ENCODE measurements at places on chromosomes 13 and 19.

GRCh38 chr13:41650706-41651105, 193.4 kb downstream of the RGCC start:
- DNase-seq = no peak

DNA sequence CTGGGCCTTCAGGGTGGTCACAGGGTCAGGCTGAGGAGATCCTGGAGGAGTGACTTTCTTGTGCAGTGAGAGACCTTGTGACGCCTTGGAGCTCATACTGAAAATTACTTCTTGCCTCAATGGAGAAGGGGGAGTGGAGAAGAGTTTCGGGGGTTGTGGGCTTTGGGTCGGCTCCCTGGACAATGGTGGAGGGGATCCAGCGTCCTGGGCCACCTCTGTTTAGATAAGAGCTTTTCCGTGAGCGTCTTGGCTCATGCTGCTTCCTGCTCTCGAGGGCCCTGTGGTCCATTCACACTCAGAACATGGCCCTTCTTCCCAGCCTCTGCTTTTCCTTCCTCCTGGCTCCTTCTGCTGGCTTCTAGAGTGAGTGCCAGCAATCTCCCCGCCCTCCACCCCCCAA, 81.9 kb downstream of the FLT1 start:
- no peak for DNase-seq

GRCh38 chr13:78709028-78709427, 50.1 kb upstream of the OBI1 start:
- DNase-seq = no peak

DNA sequence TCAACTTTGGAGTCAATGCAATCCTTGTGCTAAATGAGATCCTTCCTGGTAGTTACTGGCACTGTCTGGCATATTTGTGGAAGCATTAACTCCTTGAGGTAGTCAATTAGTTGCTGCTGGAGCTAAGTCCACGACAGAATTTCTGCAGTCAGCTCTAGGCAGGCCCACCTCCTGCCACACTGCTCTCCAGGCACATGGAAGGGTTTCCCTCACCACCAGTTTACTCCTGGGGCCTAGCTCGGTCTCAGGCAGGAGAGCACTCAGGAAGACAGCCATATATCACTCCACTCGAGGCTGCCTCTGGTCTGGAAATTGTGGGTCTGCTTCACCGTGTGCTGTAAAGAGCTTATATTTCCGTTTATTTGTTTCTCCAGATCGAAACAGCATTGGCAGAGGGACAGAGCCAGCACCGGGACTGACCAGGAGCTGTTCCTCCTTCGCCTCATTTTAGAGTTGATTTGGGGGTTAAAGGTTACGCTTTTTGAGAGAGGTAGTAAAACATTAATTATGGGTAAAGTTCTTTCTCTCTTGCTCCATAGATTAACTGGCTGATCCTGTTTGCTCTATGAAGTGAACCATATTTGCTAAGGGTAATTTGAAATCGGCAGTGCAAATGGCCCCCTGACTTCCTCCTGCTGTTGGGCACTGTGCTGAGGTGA, 20.6 kb upstream of the GTF3A start:
- no peak for DNase-seq

GRCh38 chr13:23915308-23915707, 18.0 kb upstream of the C1QTNF9B start:
- DNase-seq = no peak

GRCh38 chr13:49020940-49021553, 45.3 kb downstream of the FNDC3A start:
- DNase-seq = no peak

GRCh38 chr13:99982036-99982730, 599 bp downstream of the ZIC2 start:
- DNase-seq = peak; percentile 66

DNA sequence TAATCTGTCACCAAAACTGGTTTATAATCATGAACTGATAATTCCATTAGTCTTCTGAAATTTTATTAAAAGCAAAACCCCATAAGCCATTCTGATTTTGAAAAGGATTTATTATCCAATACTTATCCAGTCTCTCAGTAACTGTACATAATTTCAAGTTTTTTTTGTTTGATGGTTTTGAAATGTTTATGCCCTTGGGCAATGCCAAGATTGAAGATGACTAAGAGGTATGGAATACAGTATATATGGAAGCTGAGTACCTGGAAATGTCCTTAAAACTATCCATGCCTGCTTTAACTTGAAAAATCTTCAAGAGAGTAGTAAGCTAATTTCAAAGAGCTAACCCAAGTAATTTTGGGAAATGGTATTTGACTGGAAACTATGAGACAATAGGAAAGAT, 1.8 kb upstream of the NEK5 start:
- DNase-seq = no peak

DNA sequence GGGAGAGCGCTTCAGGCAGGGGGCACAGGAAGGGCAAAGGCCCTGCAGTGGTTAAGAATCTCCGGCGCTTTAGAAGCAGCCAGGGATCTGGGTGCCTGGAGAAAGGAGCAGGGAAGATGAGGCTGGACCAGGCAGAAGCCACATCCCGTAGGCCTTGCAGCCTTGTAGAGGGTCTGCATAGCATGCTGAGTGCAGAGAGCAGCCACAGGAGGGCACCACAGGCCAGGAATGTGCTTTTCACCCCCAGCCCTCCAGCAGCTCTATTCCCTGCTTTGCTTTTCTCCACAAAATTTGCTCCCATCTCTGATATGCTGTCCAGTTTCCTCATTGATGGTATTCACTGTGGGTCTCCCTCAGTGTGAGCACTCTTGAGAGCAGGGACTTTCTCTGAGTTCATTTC, 5.7 kb downstream of the WDR62 start:
- DNase-seq = peak; percentile 82

DNA sequence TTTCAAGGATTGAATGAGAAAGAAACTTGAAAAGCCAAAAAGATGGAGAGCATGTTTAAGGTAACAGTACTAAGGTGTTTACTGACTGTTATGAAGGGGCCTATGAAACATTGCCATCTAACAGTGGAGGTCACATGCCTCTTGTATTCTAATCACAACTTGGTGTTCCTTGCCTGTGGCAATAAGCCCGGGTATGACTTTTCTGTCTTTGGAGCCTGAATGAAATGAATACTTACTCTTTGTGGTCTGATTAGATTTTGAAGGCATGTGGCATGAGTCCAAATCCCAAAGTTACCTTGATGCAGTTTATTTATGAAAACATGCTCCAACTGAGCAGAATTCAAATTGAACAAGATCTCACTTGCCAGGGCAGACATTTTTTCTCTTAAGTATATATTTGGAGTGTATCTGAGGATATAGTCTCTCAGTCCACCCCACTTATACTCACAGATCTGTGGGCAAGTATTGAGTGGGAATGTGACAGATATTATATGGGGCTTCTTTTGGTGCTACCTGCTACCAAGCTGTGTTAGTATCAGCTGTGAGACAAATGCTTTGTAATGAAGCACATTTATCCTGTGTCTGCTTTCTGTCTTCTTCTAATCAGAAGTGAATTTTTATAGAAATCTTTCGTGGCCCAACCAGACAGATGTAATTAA, 67.5 kb downstream of the B3GLCT start:
- no peak for DNase-seq

- DNase-seq = peak; percentile 61
Observed at GRCh38 chr13:57632276-57633140, 964 bp downstream of the PCDH17 start.

- no peak for DNase-seq
Observed at GRCh38 chr19:42466521-42467182, 23.9 kb upstream of the CXCL17 start.

GRCh38 chr13:21616880-21617279, 12.9 kb upstream of the MICU2 start:
- DNase-seq = no peak

- no peak for DNase-seq
Observed at GRCh38 chr13:28268800-28269223, 130.5 kb downstream of the PAN3 start.

DNA sequence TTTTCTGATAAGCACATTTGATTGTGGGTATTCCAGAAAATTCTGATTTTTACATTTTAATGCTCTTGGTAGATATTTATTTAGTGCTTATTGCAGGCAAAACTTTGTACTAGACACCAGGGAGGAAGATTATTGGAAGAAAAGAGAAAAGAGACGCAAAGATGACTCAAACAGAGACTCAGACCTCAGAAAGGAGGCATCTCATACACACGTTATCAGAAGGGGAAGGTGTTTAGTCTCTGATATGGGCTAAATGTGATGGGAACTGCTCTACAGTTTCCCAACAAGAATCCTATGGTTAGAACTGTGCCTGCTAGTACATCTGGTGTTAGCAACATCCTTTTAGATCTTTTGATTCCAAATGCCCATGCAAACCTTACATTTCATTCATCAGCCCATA, 245.6 kb downstream of the KLF5 start:
- DNase-seq = no peak

- no peak for DNase-seq
Observed at GRCh38 chr13:23202383-23202782, 21.6 kb downstream of the SGCG start.

DNA sequence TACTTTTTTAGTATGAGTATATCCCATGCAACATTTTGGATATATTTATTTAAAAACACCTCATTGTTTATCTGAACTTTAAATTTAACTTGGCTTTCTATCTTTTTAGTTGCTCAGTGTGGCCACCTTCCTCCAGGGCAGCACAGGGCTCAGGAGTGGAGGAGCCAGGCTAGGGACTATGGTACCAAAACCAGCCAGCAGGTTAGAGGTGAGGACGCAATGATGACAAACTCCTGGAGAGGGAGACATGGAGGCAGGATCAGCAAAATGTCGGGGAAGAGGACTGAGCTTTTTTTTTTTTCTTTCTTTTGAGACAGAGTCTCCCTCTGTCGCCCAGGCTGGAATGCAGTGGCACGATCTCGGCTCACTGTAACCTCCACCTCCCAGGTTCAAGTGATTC, 29.6 kb upstream of the CALM3 start:
- DNase-seq = peak; percentile 27

- DNase-seq = no peak
Observed at GRCh38 chr19:35355791-35356460, 2.3 kb upstream of the FFAR3 start.

- DNase-seq = no peak
Observed at GRCh38 chr19:32407004-32407992, 1.7 kb downstream of the DPY19L3 start.

- no peak for DNase-seq
Observed at GRCh38 chr19:11092181-11092538, 2.9 kb downstream of the LDLR start.

DNA sequence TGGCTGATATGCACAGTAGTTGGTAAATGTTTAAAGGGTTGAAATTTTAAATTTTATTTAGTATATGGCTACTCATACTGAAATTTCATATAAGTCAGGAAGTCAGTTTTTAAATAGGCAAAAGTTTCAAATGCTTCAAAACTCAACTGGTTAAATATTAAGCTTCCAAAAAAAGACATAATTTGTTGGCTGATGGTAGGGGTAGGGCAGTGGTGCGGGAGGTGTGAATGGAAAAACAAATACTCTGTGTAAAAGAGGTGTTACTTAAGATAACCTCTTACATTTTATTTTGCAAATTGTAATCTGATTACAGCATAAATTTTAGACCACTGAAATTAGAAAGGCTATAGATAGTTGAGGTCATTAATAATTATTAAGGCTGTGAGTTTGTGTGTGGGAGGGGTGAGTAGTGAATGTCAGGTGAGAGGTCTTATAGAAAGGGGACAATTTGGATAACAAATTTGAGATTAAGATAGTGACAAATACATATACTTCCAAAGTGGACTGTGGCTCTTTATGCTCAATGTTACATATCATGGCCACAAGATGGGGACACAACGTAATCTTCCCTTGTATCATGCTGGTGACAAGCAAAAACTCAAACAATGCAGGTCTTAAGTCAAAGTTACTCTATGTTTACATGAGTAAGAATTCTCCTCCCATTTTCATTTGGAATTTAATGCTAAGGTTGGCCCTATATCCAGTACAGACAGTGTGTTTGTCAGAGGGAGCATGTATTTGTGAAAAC, 36.6 kb upstream of the OXGR1 start:
- no peak for DNase-seq

DNA sequence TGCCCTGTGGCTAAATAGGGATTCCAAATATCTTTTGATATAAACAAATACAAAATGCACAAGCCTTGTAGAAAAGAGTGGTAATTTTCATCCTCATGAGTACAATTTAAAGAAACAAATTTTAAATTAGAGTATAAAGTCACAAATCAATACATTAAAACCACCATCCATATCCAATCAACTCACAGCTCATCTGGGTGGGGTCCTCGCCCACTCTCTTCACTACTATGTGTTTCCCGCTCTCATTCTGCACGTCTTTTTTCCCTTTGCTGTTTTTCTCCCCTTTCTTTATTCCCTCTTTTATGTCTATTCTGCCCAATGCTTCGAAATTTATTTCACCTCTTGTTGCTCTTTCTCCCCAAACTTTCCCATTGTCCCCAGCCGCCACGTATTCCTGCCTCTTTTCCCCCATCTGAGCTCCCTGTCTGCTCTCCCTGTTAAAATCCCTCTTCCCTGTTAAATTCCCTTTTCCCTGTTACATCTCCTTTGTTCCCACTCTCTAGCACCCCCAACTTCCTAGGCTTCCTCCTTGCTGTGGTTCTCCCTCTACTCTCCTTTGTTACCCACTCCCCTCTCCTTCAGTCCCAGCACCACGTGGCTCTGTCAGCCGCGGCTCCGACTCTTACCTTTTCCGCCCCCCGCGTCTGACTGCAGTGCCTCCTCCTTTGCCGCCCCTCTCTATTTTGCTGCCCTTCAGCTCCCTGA, 1.3 kb downstream of the ZNF616 start:
- DNase-seq = peak; percentile 74

GRCh38 chr13:104847922-104848321, 1687.5 kb downstream of the EFNB2 start:
- DNase-seq = no peak

- no peak for DNase-seq
Observed at GRCh38 chr19:45640849-45641273, 1.7 kb upstream of the EML2 start.

DNA sequence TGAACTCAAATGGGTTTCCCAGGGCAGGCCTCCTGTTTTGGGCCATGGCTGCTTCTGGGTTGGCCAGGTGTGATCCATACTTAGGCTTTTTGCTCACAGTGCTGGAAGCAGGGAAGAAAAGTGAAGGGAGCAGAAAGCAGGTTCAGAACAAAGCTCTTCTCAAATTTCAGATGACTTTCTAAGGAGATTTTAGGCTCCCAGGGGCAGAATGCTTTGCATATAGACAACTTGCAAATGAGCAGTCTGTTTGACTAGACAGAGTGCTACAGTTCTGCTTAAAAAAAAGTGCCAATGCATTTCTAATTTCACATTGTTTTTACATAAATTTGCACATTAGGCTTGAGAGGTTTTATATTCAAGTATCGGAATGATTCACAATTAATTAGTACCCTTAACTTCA, 2.6 kb upstream of the SLC10A2 start:
- no peak for DNase-seq

- no peak for DNase-seq
Observed at GRCh38 chr13:68982961-68983619, 1124.5 kb upstream of the ATXN8OS start.

DNA sequence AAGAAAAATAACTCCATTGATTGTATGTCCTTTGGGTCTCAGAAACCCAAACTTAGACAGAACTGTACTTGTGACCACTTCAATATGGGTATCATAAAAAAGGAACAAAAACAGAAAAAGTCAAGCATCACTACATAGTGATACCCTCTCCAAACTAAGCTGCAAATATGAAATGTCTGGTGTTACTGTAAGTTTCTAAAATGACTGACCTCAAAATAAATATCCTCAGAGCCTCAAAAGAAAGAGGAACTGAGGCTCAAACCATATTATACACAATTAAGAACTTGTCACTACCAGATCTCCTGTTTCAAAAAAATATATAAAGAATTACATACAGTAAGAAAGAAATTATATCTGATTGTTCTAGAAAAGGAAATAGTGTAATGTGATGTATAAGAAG, 787.9 kb upstream of the KLHL1 start:
- no peak for DNase-seq

GRCh38 chr19:44552324-44552723, 22.8 kb upstream of the CEACAM20 start:
- DNase-seq = peak; percentile 71
